ENCODE measurements at places on chromosomes 1 and 21.

DNA sequence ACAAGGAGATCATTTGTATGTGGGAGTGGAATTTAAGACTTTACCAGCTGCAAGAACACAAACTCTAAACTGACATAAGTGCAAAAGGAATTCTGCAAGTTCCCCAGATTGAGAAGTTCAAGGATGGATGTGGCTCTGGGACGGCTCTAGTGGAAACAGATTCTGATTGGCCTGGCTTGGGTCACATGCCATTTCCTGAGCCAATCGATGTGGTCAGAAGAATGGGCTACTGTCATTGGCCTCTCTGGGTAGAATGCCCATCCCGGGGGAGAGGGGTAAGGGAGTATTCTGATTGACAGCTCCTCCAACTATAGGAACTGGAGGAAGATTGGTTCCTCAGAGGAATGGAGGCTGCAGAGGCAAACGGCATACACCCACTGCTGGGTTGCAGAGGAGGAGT lies 6.0 kb upstream of the IFNLR1 start:
- no peak for DNase-seq

DNA sequence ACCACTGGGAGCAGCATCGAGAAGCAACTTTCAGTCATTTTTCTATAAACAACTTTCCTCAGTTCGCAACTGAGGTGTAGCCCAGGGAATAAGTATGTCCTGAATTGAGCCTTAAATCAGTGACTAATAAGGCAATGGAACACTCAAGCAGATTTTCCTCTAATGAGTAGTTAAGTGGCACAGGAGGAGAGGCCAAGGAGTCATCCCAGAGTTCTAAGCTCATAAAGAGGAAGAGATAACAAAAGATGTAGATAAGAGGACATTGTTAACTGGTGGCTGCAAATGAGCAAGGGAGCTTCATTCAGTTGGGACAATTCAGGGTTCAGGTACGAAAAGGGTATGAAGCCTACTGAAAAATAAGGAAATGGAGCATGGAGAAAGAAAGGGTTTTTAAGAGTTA lies 64.5 kb downstream of the LRRC40 start:
- DNase-seq: no peak

DNA sequence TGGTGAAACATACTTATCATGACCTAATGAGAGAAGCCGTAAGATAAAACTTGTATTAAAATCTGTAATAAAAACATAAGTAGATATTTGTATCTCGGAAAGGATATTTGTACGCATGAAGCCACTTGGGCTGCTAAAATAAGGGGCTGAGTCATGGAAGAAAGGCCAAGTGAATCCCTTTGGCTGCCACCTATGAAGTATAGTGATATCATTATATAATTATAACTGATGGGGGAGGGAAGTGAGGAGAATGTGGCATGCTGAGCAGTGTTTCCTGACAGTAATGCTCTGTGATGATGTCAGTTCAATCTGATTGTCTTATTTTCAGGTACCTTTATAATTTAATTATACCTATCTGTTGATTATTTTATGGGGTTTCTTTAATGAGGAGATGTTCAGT lies 13.6 kb downstream of the RWDD3 start:
- no peak for DNase-seq

DNA sequence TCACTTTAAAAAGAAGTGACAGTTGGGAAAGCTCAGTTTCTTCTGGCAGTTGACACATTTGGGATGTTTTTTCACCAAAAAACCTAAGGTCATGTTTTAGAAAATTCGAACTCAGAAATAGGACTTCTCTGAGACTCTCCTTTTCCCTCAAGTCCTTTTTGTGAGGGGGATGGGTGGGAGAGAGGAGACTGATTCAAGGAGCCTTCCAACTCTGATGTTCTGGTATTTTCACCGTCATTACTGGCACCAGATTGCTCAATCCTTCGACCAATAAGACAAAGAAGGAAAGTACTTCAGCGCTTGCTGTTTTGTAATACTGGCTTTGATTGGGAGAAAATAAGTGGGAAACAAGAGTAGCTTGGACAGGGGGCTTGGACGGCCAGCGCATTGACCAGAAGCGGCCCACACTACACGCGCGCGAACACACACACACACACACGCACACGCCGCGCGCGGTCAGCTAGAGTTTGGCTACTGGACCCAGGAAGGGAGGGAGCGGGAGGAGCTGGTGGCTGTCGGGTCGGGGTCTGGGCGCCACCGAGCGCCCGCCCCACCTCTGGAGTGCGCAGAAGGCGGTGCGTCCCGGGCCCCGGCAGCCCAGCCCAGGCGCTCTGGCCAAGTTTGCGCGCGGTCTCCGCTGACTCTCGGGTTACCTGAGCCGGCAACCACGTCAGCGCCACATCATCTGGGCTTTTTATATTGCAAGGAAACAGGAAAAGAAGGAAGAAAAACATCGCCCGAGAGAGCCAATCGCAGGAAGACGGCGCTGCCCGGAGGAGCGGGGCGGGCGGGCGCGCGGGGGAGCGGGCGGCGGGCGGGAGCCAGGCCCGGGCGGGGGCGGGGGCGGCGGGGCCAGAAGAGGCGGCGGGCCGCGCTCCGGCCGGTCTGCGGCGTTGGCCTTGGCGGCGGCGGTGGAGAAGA lies at the start of gene KCNK1:
Gene KCNK1, plus strand, starts transcription at position 855 of the 921 bp plus-strand sequence. Its CDS starts 66 bp downstream, at position 921.
- peak; percentile 77 for DNase-seq

DNA sequence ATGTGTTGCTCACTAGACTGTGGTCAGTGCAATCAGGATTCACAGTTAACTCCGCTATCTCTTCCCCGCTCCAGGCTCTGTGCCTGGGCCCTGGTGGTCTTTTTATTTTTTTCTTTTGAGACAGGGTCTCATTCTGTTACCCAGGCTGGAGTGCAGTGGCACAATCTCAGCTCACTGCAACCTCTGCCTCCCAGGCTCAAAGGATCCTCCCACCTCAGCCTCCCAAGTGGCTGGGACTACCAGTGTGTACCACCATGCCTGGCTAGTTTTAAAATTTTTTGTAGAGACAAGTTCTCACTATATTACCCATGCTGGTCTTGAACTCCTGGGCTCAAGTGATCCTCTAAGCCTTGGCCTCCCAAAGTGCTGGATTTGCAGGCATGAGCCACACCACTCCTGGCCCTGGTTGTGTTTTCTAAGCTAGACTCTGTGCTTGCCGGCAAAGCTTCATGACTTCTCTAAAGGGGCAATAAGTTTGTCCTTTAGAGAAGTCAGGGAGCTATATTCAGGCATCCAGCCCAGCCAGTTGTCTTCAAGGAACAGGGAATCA lies 1.4 kb downstream of the RCSD1 start:
- no peak for DNase-seq

DNA sequence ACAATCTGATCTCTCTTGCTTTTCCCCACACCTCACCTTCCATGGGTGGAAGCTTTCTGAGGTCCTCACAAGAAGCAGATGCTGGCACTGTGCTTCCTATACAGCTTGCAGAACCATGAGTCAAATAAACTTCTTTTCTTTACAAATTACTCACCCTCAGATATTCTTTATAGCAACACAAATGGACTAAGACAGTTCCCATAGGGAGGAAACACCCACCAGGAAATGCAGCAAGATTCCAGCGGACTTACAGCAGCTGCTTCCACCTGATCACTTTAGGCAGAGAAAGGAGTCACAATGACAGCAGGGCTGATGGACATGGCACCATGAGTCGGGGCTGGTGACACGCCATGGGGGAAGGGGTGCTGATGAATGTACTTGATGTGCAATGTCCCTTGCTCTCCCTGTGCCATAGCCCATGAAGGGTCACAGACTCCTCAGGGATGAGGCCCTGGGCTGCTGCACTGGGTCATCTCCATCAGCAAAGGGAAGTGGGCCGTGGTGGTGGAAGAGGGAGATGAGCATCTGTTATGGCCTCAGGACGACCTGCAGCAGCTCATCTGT lies 53.9 kb downstream of the PRSS38 start:
- DNase-seq: no peak

DNA sequence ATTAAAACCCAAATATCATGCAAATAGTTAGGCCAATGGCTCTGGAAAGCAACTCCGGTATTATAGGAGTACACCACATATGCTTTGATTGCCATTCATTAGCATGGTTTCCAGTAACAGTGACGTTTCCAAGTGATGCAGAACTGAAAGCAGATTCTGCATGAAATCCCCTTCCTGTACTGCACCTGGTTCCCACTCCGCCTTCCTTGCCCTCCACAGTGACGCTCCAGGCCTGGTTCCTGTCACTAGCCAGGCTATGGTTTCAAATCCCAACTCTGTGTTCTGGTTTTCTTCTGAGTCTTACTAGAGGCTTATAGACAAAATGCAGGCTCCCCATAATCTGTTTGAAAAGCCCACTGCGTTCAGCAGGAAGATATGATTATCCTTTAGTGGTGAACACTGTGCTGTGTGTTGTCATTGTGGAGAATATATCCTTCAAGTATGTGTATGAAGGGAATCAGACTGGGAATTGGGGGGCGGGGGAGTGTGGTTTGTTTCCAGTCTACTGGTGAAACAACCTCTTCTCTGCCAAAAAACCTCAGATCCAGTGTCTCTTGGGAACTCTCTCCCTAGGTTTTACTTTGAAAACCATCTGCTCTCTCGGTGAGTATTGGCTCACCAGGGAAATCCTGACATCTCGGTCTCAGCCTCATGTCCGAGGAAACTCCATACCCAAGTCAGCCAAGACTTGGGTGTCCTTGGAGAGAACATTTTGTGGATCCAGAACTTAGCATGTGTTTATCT lies 78.7 kb downstream of the TYW3 start:
- DNase-seq: no peak

DNA sequence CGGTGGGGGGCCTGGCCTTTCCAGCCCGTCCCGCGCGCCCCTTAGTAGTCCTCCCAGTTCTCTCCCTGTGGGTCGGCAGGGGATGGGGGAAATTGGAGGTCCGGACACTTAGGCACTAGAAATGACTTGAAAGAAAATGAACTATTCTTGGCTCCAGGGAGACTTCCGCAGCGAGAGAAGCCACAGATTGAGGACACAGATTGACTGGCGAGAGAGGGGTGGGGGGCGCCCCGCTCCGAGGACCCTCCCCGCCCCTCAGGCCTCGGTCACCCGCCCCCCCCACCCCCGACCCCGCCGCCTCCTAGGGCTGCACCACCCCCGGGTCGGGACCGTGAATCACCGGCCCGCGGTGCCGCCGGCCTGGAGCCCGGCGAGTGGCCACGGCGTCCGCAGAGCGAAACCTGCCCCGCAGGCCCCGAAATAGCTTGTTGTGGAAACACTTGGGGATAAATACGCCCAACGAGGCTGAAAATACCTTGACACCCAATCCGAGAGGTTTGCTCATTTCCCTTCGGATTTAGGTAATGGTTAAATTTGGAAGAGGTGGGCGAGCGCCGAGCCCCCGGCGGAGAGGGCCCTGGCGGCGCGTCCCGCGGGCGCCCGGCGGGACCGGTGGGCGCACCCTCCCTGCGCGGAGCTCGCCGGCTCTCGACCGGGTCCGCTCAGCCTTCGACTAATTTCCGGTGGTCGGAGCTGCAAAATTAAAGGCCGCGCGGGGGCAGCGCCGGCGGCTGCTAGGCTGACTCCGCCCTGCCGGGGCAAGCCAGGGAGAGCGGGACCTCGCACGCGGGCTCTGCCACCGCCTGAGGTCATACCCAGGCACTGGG lies at the start of gene GFI1:
Gene GFI1, minus strand, starts transcription at position 675 of the 827 bp plus-strand sequence. CDS start 3,438 bp downstream, outside the sequence.
- DNase-seq: no peak

DNA sequence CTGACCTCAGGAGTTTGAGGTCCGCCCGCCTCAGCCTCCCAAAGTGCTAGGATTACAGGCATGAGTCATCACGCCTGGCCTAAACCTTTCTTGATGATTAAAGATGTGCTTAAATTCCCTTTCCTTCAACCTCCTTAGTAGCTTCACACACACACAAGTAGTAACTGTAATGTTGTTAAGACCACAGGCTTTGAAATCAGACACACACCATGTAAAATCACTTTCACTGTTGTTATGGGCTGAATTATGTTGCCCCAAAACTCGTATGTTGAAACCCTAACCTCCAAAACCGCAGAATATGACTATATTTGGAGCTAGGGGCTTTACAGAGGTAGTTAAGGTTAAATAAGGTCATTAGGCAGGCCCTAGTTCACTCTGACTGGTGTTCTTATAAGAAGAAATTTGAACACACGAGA lies 180.2 kb downstream of the NR5A2 start:
- DNase-seq: no peak

DNA sequence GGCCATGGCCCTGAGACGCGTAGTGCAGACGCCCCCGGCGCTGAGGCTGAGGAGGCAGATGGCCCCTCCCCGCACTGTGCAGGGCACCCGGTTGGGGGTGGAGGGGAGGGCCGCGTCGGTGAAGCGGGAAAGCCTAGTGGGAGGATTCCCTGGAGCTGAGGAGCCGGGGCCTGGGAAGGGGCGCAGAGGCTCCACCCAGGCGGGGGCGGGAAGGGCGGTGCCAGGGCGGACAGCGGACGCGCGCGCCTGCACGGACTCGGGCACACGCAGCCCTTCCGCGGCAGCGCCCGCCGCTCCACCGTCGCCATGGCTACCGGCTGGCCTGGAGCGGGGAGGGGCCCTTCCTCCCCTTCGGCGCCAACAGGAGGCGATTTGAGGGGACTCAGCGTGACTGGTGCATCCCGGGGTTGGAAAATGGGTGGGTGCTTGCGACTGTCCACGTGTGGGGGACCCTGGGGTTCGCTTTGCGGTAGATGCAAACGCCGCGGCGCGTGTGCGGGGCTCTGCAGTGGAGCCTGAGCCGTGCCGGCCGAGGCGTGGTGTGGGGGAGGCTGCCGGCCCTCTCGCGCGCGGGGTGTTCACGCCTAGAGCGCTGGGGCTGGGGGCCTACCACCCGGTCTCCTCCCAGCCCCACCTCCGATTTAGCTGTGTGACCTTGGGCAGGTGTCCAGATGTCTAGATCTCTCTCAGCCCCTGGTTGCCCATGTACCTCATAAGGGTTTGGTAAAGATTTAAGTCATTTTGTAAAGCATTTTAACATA lies 35.1 kb downstream of the PTPRF start:
- no peak for DNase-seq

- DNase-seq: no peak
Observed at GRCh38 chr1:32830092-32830852, 12.8 kb downstream of the S100PBP start.

- no peak for DNase-seq
Observed at GRCh38 chr1:153350321-153350957, 1.8 kb upstream of the PGLYRP4 start.

GRCh38 chr1:66951513-66951912 lies 26.7 kb downstream of the MIER1 start:
- no peak for DNase-seq

DNA sequence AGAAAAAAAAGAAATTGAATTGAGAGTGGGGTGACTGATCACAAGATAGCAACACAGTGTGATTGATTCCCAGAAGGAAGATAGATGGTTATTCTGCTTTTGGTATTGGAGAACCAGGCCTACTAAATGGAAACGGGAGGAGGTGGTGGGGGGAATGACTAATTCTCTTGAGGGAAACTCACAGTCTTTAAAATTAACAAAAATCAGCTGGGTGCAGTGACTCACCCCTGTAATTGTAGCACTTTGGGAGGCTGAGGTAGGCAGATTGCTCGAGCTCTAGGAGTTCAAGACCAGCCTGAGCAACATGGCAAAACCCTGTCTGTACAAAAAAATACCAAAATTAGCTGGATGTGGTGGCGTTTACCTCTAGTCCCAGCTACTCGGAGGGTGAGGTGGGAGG lies 134.6 kb upstream of the PDE4B start:
- DNase-seq: no peak

GRCh38 chr1:8955406-8955805 lies 9.7 kb downstream of the CA6 start:
- no peak for DNase-seq

GRCh38 chr21:36608041-36608896 lies 90.6 kb upstream of the SIM2 start:
- no peak for DNase-seq

Data from urinary bladder (tissue), 4 donors.